ENCODE measurements at places on chromosomes 11 and 22.

DNA sequence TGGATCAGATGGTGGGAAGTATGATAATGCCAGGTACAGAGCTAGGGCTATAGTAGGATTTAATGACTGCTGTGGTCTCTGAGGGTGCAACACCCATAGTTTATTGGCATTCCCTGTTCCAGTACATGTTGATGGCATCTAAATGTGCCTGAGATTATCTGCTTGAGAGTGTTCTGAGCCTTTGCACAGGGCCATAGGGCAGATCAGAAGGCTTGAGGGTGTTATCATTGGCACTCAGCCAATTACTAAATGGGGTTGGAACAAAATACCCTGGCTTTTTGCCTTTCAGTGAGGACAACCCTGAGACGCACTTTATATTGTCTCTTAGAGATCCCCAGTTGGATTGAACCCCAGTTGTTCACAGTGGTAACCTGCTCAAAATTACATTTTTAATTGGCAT is 6.7 kb downstream of the SLC5A12 start:
- DNase-seq = peak; percentile 15

DNA sequence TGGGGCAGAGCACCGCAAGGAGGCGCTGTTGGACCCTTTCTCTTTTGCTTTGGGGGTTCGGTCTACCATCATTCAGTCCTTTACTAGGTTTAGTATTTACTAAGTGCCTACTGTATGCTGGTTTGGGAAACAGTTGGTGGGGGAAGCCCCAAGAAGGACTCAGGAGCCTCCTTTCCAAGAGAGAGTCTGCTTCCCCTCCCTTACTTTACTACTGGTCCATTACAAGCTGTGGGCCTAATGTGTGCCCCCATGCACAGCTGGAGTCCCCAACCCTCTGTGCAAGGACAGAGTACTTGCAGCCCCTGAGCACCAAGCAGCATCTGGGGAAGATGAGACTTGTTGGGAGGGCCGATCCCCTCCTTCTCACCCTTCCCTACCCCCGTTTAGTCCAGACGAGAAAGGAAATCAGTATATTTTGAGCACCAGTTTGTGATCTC is 876 bp upstream of the UBE2L6 start:
- no peak for DNase-seq

- DNase-seq = peak; percentile 33
Measured at GRCh38 chr22:26671317-26672059, 14.1 kb downstream of the MIAT start.

GRCh38 chr22:31107894-31108218 is 488 bp upstream of the SELENOM start:
- no peak for DNase-seq

- DNase-seq = peak; percentile 83
Measured at GRCh38 chr11:36540998-36541397, 26.8 kb upstream of the RAG1 start.

- no peak for DNase-seq
Measured at GRCh38 chr22:28706845-28707244, 27.2 kb upstream of the TTC28 start.

DNA sequence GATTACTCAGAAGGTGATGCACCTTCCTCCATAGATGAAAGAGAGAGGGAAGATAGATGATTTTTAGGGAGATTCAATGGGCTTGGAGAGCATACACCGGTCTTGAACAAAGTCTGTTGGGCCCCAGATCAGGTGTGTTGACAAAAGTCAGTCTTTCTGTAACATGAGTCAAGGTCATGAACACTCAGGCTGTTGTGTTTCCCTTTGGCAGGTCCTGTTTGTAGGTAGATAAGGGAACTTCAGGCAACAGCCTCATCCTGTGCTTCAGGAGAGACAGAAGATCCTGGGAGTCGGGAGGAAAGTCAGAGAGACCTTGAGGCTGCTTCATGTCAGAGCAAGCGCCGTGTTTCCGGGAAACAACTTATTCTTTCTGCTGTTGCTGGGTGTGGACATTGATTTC is 703.1 kb downstream of the BRD1 start:
- DNase-seq = no peak
